Right kidney (tissue), 9 donors: ENCODE measurements at places on chromosomes 7 and 10.

DNA sequence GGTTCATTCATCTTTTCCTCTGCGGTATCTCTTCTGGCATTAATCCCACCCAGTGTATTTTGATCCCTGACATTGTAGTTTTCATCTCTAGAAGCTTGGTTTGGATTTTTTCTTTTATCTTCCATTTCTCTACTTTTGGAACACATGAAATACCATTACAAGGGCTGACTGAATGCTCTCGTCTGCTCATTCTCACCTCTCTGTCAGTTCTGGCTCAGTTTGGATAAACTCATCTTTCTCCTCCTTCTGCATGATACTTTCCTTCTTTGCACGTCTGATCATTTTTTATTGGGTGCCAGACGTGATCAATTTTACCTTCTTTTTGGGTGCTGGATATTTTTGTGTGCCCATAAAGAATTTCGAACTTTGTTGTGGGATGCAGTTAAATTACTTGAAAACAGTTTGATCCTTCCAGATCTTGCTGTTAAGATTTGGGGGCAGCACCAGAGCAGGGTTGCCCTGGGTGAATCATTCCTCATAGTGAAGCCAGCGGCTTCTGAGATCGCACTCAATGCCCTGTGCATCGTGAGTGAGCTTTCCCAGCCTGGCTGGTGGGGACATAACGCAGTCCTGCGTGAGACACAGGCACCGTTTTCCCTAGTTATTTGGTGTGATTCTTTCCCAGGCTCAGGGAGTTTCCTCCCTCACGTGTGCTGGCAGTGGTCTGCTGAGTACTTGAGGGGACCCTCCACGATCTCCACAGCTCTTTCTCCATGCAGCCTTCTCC is 53.8 kb downstream of the LHPP start:
- DNase-seq = no peak

- no peak for DNase-seq
These were observed 31.6 kb downstream of the IL15RA start for GRCh38 chr10:5945561-5946418.

DNA sequence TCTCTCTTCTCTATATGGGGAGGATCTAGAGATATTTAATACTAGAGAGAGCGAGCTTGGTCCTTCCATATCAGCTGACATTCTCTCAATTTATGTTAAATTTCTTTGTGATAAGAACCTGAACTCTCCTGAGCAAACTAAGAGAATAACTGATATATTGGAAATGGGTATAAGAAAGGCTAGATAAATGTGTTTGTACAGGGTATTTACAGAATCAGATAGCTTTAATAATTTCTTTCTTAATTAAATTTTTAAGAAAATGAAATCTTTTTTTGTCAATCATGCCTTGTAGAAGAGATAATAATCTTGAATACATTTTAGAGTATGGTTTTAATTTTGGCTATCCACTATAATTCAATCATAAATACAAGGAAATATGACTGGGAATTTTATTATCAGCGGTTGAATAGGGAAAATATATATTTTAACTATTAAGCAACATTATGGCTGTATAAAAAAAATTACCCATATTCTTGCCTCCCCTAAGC is 58.7 kb downstream of the ANKIB1 start:
- no peak for DNase-seq

- DNase-seq = peak; percentile 91
These were observed at the start of gene TM9SF3 for GRCh38 chr10:96586419-96587263. TM9SF3 (minus strand) TSS chr10:96587012; CDS start chr10:96586835, 177 bp downstream.
